ENCODE measurements at places on chromosomes 13 and 19. TPM values are rescaled to one million over a fixed set of nuclear protein-coding genes. Genes with fewer than 3 reads are reported as not detected.

DNA sequence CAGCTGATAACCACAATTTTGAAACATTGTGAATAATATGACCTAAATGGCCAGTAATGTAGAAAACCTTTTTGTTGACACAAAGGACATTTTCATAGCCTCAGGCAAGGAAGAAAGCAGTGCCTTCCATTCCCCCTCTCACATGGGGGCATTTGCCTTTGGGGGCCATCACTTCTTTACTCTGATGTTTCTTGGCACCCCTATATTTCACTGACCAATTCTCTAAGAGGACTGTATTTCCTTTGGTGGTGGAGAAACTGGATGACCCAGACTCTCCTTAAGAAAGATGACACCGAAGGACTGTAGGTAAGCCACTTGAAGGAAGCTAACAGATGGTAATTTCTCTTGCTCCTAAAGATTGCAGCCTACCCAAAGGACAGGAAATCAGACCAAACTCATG is 254.6 kb downstream of the DCLK1 start:
- no peak for DNase-seq

DNA sequence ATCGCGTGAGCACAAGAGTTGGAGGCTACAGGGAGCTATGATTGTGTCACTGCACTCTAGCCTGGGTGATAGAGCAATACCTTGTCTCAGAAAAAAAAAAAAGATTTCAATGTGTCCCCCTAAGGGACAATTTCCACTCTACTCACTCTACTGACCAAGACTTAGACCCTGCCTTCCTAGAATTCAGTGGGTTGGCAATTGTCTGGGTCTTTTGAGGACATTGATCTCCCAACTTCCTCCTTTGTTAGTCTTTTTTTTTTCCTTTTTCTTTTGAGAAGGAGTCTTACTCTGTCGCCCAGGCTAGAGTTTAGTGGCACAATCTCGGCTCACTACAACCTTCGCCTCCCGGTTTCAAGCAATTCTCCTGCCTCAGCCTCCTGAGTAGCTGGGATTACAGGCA is 2.2 kb downstream of the SPTBN4 start:
- DNase-seq = no peak

DNA sequence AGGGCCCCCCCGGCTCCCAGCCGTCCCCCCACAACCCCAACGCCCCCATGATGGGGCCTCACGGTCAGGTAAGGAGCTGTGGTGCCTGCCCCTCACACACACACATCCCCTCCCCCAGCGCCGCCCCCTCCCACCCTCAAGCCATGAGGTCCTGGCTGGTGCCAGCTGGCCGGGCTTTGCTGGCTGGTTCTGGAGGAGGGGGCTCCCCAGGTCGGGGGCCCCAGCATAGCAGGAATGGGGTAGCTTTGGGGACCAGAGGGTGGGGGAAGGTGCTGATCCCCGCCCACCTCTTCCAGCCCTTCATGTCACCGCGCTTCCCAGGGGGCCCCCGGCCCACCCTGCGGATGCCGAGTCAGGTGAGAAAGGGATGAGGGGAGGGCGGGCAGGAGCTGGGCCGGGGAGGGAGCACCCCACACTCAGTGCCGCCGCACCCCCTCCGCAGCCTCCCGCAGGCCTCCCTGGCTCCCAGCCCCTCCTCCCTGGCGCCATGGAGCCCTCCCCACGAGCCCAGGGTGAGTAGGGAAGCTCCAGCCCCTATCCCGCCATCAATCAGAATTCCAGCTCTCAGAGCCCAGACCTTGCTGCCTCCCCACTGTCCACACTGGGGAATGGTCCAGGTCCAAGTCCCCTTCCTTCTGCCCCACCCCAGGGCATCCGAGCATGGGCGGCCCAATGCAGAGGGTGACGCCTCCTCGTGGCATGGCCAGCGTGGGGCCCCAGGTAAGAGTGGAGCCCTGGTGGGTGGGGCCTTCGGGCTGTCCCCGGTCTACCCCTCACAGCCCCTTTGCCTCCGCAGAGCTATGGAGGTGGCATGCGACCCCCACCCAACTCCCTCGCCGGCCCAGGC is 6.4 kb downstream of the ISYNA1 start:
- no peak for DNase-seq

GRCh38 chr13:30577401-30577852 is 40.3 kb upstream of the USPL1 start:
- no peak for DNase-seq

- no peak for DNase-seq
These were observed 5.0 kb downstream of the APC2 start for GRCh38 chr19:1455002-1455335.

- no peak for DNase-seq
These were observed 192.8 kb upstream of the TSC22D1 start for GRCh38 chr13:44768775-44769581.

GRCh38 chr13:75357576-75358289 is 124.2 kb downstream of the TBC1D4 start:
- DNase-seq = no peak

DNA sequence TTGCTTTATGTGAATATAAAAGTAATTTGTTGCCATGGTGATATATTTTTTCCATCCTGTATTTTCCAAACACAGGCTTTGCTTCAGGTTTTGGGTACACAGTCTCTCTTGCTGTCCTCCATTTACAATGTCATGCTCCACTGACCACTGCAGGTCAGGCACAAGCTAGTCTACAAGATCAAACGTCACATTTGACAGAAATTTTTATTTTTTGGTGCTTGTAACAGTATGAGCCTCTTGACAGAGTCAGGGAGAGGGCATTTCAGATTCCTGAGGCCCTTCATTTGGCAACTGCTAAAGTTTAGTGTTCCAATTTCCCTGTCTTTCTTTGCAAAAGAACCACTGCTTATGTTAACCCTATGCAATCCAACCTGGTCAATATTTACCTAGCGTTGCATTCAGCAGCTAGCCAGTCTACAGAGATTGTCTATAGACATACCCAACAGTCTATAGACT is 175.0 kb downstream of the RFC3 start:
- DNase-seq = no peak

DNA sequence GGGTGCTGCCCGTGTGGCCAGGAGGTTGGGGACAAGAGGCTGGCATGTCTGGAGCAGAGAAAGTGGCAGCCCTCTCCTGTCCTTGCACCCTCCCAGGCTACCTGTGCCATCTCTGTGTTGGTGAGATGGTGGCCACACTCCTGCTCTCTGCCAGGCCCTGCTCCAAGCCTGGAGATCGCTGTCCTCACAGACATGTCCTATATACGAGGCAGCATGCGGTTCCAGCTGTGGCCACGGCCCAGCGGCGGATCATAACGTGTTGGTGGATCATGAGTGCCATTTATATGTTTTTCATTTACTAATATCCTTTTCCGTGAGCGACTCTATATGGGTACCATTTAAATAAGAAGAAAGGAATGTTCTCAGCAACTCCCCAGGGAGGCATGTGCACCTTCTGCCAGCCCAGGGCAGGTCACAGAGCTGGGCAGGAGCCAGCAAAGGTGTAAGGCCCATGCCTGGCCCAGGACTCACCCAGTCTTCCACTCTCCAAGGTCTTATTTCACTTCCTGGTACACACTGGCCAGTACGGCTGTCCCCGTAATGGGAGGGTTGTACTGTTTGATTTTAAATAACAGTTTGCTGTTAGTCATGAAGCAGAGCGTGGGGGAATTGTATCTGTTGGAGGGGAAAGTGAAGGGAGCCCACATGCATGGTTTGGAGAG is 47.2 kb upstream of the LDLR start:
- DNase-seq = peak; percentile 88

- no peak for DNase-seq
These were observed at the start of gene CSNK1A1L for GRCh38 chr13:37105251-37105714. TSS of gene CSNK1A1L (minus strand) at chr13:37105664. CDS start at chr13:37105256, 408 bp downstream.

GRCh38 chr13:100533588-100534041 is 55.0 kb downstream of the GGACT start:
- DNase-seq = peak; percentile 23

DNA sequence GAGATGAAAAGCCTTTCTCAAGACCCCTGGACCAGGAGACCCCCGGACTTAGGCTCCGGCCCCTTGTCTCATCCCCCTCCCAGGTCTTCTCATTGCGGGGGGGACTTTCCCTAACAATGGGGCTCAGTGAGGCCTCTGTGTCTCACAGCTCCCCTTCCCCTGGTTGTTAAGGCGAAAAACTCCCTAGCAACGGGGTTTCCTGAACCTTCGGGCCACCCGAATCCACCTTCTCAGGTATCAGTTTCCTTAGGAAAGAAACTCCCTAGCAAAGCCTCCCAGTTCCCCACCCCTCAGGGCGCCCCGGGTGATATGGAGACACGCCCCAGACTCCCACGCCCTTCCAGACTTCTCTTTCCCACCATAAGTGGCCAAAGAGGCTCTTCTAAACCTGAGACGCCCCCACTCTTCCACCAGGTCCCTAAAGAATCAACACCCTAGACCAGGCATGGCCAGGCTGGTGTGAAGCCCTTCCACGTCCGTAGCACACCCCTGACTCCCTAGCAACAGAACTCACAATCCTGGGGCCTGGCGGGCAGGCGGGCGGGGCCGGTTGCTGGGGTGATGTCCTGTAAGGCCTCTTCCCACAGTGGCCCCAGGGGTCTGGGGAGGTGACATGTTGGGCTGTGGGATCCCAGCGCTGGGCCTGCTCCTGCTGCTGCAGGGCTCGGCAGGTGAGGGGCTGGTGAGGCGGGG is at the start of gene TMEM190:
Gene TMEM190 (plus strand): TSS at position 586 of the 693 bp plus-strand sequence. CDS start 28 bp downstream, at position 614.
- DNase-seq = no peak

DNA sequence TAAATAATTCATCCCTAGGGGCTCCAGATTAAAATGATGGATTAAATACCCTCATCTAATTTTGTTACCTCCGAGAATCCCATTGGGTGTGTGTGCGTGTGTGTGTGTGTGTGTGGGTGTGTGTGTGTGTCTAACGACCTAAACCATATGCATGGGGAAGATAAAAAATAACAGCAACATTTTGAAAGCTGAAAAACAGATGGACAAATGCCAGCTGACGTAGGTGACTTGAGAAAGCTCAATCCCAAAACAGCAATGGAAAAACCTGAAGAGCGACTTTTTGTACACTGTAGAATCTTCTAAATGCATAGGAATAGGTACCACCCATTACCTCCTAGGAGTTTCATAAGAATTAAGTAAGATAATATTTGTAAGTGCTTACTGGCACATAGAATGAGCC is 8.7 kb upstream of the RPL21 start:
- DNase-seq = no peak

DNA sequence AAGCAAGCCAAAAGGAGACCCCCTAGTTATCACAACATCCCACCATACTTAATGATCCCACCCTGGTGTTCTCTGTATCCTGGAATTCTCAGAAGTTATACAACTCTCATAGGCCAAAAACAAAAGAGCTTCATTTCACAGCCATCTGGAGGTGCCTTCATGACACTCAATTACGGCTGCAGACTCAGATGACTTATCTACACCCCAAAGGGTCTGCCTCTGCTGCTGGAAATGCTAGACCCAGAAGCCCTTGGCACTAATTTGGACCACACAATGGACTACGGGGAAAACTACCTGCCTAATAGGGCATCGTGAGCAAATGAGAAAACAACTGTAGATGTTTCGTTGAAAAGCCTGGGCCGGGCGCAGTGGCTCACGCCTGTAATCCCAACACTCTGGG is 40.2 kb downstream of the BRD4 start:
- no peak for DNase-seq

- no peak for DNase-seq
These were observed 575 bp downstream of the SMIM44 start for GRCh38 chr19:3482507-3483225.

- DNase-seq = no peak
These were observed 9.5 kb upstream of the MBNL2 start for GRCh38 chr13:97212601-97213040.

The DPF1 gene
- 0.12 TPM for total RNA-seq

The EMC10 gene
- 182 TPM for total RNA-seq

The CCDC159 gene
- 66.1 TPM for total RNA-seq

The TEX26 gene
- total RNA-seq = 0.26 TPM

The FGF22 gene
- total RNA-seq = 0.17 TPM

The IFNL1 gene
- total RNA-seq = not detected

The PNMA8A gene
- 9.6 TPM for total RNA-seq

The ZNF567 gene
- total RNA-seq = 6.1 TPM

The RNF126 gene
- 34.8 TPM for total RNA-seq

Data from mucosa of gallbladder (tissue), 1 donor.